Astrocyte of the spinal cord (primary cell): ENCODE measurements at places on chromosomes 16 and 17.

GRCh38 chr17:73194514-73195222 lies 1.8 kb downstream of the COG1 start:
- peak; percentile 79 for DNase-seq

GRCh38 chr16:88549671-88550245 lies 20.4 kb upstream of the ZC3H18 start:
- no peak for DNase-seq

- DNase-seq, result no peak
Measured at GRCh38 chr16:75362846-75363245, 70.5 kb downstream of the CFDP1 start.

GRCh38 chr17:27466376-27466742 lies 10.1 kb downstream of the KSR1 start:
- DNase-seq, result no peak

DNA sequence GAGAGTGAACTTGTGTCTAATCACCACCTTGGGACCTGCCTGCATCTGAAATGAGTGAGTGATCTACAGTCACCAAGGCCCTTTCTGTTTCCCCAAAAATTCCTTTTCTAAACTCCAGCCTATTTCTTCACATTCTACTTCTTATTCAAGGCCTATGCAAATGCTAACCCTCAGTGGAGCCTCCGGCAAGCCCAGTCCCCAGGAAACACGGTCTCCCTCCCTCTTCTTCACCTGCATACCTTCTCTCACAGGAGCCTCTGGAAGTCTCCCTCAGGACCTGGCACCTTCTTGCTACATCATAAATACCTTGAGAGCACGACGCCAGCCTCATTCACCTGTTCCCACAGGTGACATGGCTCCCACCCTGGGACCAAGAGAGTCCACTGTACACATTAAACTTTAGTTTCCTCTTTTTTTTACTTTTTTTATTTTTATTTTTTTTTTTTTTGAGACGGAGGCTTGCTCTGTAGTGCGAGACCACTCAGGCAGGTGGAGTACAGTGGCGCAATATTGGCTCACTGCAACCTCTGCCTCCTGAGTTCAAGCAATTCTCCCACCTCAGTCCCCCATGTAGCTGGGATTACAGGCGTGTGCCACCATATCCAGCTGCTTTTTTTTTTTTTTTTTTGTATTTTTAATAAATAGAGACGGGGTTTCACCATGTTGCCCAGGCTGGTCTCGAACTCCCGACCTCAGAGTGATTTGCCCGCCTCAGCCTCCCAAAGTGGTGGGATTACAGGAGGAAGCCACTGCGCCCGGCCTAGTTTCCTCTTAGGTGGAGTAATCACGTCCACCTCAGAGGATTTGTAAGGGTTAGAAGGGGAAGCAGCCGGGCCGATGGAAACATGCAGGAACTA lies 97.3 kb downstream of the ANKRD11 start:
- no peak for DNase-seq

- DNase-seq, result no peak
Measured at GRCh38 chr17:78898947-78899346, 4.1 kb downstream of the CEP295NL start.

DNA sequence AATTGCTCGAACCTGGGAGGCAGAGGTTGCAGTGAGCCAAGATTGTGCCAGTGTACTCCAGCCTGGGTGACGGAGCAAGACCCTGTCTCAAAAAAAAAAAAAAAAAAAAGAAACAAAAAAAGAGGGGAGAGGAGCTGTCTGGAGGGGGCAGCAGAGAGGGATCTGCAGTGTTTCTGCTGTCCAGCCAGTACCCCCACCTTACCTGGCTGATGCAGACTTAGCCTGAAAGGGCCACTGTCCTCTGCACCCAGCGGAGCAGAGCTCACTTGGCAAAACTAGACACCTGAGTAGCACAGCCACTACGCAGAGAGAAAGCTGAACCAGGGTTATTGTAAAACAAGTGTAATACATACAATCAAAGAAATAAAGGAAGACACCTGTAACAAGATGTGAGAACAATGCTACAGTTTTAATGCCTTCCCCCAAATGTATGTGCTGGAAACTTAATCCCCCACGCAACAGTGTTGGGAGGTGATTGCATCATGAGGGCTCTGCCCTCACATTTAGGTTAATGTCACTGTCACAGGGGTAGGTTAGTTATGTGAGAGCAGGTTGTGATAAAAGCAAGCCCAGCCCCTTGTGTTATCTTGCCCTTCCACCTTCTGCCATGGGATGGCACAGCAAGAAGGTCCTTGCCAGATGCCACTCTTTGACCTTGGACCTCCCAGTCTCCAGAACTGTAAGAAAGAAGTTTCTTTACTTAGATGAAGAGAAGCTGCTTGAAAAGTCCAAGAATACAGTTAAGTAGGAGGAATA lies 211.2 kb downstream of the RPTOR start:
- DNase-seq, result no peak

GRCh38 chr16:21664801-21665492 lies 1.2 kb downstream of the OTOA start:
- no peak for DNase-seq
